ENCODE measurements at places on chromosomes 1 and 21. TPM values are rescaled to one million over a fixed set of nuclear protein-coding genes. Genes with fewer than 3 reads are reported as not detected.

DNA sequence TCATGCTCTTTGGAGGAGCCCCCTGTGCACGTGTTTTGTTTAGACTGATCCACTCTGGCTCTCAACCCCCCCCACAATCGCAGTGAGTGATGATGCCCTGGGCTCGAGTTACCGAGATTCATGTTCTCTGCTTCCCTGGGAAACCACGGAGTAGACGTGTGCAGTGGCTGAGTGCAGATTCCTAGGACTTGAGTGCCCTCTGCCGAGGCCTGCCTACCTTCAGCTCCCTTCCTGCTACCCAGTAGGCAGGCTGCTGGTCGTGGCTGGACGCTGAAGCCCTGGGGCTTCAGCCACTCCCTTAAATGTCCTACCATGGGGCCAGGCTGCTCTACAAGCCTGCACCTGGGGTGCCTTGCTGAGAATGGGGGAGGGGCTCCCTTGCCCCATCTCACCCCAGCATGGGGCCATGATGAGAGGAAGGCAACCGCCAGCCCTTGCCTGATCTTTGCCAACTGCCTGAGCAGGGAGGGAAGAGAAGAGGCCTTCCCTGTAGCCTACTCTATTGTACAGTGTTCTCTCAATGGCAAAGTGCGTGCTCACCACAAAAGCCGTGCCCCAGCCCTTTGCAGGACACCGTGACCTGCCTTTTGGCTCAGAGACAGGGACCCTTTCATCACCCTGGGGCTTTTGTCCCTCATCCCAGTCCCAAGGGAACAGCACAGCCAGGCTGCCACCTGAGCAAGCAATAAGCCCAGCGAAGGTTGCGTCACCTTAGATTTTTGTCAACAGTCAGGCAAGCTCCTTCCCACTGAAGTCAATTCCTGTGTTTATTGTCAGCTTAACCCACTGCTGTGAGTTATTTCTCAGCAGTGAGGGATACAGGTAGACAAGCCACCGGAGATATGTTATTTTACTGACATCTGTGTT, 4.1 kb upstream of the GRIK3 start:
- no peaks in the 10 kb centered on the region for H3K36me3 ChIP-seq
- peaks cover 76% of the 10 kb centered on the region for H3K27me3 ChIP-seq
- no peak for DNase-seq
- H3K27ac ChIP-seq, result no peak overlapping the region
- H3K4me1 ChIP-seq, result peaks cover 28% of the 10 kb centered on the region

GRCh38 chr1:28370239-28371009, 884 bp downstream of the PHACTR4 start:
- no peaks in the 10 kb centered on the region for H3K36me3 ChIP-seq
- peak overlapping the region; percentile 81 for H3K27ac ChIP-seq
- H3K4me1 ChIP-seq, result peaks cover 11% of the 10 kb centered on the region
- peak overlapping the region; percentile 65 for H3K4me3 ChIP-seq
- H3K27me3 ChIP-seq, result no peaks in the 10 kb centered on the region

DNA sequence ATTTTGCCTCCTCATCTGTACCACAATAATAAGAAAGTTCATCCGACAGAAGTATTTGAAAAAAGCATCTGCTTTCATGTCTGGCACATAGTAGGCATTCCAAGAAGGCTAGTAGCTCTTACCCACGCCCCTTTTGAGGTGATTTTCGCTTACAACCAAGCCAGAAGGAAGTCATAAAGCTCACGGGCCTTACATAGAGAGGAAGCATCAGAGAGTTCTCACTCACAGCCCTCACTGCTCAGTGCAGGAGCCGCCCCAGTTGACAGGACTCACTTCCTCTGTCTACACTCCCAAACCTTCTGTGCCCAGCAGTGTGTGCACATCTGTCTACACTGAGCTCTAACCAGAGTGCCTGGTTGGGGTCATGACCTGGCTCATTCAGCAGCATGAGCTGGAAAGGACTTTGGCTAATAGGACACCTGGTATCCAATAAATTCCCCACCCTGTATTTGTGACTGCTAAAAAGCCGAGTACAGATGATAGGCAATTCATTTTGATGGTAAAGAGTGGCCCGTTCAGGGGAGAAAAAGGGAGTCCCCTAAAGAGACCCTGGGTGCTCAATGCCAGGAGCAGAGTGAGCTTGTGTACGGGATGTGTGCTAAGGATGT, 36.8 kb upstream of the DUSP10 start:
- H3K4me3 ChIP-seq, result peak overlapping the region; percentile 19
- no peaks in the 10 kb centered on the region for H3K36me3 ChIP-seq
- peak; percentile 83 for DNase-seq
- H3K27me3 ChIP-seq, result no peaks in the 10 kb centered on the region

Gene FMOD
- total RNA-seq, result not detected

Gene S100A1
- not detected for total RNA-seq

Gene SPATA17
- total RNA-seq, result not detected

Measured in B cell (primary cell).